ENCODE measurements at places on chromosomes 1 and 21.
A peak's percentile ranks its signal among the peaks of the same experiment; 100 is the strongest.

DNA sequence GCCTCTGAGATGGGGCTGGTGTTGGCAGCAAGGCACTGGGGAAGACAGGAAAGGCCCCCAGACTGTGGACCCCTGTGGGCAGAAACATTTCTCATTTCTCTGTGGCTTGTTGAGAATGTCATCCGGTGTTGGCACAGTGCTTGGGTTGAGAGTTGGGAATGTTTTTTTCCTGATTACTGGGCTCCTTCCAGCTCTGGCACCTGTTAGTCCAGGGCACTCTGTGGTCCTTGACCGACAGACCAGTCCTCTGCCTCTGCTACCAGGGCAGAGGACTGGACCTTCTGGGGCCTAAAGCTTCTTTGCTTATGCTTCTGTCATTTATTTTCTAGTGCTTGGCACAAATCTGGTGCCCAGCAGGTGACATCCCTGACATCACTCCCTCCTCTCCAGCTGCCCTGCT lies 4.8 kb upstream of the SPRR5 start:
- DNase-seq = no peak

DNA sequence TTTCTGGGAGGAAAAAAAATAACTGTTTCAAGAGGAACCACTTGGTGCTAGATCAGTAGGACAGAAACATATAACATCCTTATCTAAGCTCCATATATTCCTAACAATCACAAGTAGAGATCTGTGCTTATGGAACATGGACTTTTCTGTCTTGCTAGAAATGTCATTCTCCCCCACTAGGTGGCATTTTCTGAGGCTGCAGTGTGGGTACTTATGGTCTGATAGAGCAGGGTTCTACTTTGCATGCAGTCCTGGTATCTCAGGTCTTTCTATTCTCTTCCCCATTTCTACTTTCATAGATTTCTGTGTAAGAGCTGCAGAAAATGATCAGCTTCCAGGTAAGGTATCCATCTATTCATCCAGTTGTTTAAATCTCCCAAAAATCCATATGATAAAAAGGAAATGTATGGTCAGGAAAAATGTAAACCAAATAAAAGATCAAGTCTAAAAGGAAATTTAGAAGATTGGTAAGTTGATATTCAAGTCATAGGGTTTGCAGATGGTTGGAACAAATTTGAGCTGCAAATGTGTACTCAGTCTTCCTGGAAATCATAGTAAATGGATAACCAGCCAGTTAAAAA lies 1.5 kb downstream of the ZNF684 start:
- DNase-seq = peak; percentile 64

DNA sequence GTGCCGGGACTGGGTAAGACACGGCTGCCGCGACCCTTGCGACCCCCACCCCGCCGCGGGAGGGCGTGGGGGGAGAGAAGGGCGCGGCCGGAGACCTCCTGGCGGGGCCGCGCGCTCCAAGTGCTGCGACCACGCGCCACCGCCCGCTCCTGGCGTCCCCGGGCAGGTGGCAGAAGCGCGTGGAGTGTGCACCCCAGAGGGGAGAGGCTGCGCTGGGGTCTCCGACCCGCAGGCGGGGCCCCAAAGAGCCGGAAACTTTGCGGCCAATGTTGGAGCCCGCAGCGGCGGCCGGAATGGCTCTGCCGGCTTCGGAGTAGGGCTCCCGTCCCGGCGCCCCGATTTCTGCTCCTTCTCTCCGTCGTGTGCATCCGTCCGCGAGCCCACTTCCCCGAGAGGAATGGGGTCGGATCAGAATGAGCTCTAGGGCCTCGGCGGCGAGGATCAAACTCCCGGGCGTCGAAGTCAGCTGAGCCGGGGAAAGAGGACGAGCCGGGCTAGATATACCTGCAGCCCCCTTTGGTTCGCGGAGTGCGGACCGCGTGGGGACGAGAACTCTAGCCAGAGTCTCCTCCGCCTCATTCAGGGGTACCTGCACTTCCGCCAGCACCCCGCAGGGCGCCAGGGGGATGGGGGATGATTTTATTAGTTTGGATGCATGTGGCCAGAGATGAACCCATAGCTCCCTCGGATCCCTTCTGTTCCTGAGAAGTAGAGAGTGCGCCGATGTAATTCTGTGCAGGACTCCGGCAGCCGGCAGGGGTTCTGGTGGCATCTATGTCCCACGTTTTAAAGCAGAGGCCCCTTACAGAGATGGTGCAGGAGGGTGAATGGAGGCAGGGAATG lies 751 bp downstream of the STUM start:
- DNase-seq = peak; percentile 39

DNA sequence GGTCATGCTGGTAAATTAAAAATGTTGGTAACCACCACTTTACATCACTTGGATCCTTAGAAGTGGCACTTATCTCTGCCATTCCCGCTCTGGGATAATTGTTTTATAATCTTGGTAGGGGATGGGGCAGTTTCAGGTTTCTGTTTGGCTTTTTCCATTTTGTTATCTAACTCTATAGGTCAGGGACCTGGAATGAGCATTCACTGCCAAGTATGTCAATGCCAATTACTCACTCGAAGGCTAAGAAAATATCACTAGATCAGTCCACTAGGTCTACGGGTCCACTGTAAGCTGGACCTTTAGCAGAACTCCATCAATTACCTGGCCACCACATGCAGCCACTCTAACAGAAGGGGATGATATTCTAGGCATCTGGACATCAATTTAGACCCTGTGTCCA lies 4.5 kb upstream of the DIP2A start:
- no peak for DNase-seq

DNA sequence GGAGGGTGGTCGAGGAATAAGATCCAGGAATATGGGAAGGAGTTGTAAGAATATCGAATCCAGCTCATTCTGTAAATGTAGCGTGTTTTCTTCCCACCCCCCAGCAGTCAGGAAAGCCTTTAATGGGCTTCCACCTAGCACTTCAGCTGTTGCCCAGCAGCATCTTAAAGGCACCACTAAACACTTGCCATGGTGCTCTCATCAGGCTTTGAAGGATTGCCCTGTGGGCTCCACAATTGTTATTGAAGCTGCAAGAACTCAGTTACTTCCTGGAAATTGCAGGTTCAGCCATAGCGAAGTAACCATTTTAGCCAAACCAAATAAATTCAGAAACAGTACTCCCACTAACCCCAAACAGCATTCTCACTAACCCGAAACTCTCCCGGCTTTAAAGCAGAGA lies 511.2 kb downstream of the PLPP3 start:
- no peak for DNase-seq

DNA sequence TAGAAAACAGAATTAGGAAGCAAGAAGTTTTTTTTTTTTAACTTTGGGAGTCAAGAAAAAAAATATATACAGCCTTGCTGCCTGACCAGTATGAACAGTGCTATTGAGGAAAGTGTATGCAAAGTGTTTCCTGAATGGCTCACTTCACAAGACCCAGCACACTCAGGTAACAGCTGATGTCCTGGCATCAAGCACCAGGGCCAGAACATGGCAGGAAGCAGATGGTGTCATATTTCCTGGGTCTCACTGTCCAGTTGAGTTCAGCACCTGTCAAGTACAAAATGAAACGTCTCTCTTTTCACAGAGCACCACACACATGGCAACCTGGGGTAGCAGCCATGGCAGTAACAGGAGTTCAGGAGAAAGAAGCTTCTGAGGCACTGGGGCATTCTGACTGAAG lies 372.3 kb downstream of the TTLL7 start:
- DNase-seq = no peak

DNA sequence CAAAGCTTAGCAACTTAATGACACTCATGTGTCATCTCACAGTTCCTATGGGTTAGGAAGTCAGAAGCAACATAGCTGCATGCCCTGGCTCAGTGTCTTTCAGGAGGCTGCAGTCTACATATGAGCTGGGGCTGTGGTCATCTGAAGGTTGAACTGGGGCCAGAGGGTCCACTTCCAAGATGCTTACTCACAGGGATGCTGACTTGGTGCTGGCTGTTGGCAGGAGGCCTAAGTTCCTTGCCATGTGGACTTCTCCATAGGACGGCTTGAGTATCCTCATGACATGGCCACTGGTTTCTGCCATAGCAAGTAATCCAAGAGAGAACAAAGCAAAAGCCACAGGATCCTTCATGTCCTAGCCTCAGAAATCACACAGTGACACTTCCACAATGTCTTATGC lies 12.1 kb upstream of the FAM43B start:
- no peak for DNase-seq

- peak; percentile 65 for DNase-seq
Measured at GRCh38 chr1:201171063-201172036, 17.1 kb upstream of the TMEM9 start.

GRCh38 chr1:209685821-209686220 lies 10.6 kb downstream of the G0S2 start:
- DNase-seq = no peak

DNA sequence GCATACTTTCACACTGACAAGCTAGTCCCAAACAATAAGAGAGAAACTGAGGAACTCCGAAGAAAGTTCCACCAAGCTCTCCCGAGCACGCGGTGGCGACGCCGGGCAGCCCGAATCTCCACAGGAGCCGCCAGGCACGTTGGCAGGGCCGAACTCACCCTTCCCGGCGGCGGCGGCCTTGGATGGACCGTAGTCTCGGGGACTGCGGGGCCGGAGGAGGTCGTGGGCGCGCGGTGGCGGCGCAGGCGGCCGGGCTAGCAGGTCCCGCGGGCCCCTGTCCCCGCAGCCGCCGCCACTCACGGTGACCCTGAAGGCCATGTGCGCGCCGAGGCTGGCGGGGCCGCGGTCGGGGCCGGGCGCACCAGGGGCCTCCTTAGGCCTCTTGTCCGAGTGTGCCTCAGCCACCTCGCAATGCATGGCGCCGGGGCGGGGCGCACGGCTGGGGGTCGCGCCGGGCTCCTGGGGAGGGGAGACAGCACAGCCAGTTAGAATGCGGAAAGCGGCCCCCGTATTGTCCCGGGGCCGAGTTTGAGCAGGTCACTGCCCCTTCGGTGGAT lies 1.2 kb downstream of the GLIS1 start:
- DNase-seq = peak; percentile 12

DNA sequence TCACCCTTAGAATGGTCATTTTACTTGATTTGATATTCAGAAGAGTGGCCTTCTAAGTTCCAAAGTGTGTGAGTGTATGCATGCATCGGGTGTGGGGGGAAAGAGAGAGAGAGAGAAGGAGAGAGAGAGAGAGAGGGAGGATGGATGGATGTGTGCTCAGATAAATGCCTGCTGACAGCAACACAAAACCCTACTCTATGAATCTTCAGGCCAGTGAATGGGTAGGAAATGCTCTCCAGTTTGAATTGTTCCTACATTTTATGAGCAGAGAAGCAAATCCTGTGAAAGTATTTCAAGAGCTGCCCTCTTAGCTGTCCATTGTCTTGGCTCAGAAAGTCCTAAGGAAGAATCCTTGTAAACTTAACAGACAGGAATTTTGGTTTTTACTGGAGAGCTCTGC lies 7.4 kb downstream of the JAM2 start:
- no peak for DNase-seq

DNA sequence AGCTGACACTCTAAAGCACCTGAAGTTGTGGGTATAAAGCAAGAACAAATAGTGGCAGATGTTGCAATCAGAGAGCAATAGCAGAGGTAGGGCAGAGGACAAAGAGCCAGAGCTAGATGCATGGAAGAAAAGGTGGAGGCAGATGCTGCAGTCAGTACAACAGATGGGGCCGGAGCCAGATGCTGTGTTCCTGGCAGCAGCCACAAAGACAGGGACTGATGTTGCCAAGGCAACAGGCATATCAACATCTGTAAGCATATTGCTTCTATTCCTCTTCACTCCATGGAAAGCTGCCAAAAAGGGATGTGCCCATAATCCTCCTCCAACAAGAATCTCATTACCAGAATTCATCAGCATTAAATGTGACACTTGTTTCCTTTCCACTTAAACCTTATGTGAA lies 108.0 kb downstream of the TNNI3K start:
- no peak for DNase-seq

DNA sequence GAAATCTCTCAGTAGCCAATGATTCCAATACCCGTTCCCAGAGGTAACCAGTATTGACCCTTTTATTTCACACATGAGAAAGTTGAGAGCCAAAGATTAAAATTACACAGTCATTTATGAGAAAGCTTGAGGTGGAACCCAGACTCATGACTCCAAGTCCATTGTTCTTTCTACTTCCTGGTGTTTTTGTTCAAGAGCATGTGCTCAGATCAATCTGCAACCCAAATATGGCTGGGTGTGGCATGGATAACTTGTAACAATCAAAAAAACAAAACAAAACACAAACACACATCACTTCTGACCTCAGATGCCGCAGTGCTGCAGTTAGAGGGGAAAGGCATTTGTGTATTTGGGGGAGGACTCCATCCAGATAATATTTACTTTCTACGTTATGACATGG lies 18.7 kb upstream of the ABCD3 start:
- no peak for DNase-seq

DNA sequence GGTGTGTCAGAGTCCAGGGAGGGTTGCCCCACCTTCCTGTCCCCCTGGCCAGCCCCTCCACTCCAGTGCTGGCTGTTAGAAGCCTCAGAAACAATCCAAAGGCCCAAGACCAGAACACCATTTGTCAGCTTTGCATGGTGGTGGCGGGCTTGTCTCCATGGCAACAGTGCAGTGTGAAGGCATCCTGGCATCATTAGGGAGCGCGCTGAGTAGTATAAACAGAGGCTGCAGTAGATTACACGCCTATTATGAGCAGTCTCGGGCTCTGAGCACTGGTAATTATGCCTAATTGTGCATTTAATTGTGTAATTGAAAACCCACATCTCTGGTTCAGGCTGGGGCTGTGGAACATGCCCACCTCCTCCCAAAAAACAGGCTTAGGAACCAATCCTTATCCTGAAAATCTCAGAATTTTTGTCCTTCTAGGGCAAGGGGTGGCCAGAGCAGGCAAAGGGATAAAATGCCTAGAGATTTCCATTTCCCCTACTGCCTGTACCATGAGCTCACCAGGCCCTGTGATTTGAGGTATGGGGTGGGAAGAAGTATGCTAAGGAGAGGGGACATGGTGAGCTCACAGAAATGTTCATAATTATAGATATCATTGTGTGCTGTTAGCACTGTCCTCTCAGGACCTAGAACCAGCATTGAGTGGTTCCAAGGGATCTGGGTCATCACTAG lies 11.7 kb downstream of the NKAIN1 start:
- DNase-seq = no peak

- peak; percentile 4 for DNase-seq
Measured at GRCh38 chr1:1510912-1511532, 940 bp upstream of the ATAD3A start.

DNA sequence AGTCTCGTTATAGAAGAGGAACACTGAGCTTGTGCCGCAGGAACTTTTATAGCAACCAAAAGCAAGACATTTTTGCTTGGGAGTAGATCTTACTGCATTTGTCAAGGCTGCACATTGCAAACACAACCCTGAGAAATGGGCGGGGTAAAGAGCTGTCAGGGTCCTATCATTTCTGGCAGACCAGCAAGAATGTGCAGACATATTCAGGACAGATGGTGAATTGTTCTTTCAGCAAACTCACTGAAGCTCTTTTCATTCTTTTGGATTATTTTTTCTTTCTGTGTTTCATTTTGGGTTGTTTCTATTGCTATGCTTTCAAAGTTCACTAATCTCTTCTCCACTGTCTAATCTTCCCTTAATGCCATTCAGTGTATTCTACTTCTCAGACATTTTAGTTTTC lies 5.1 kb upstream of the ACTN2 start:
- no peak for DNase-seq

- no peak for DNase-seq
Measured at GRCh38 chr1:42143896-42144710, 9.1 kb upstream of the GUCA2B start.

All from suppressor macrophage treated with lipopolysaccharide for 1 hour (primary cell).